Renal cortical epithelial cell (primary cell): ENCODE measurements at places on chromosomes 6 and 20.

GRCh38 chr6:141017941-141018340 is 1114.8 kb upstream of the GJE1 start:
- DNase-seq, result no peak

DNA sequence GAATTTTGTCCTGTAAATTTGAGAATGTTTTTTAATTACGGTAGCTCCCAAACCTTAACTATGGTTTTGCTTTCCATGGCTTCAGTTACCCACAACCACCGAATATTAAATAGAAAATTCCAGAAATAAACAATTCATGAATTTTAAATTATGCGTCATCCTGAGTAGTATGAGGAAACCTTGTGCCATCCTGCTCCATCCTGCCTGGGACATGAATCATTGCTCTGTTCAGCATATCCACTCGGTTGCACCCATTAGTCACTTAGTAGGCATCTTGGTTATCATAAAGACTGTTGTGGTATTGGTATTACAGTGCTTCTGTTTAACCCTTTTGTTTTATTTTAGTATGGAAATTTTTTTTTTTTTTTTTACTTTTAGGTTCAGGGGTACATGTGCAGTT is 39.7 kb downstream of the KCNS1 start:
- peak; percentile 97 for DNase-seq

DNA sequence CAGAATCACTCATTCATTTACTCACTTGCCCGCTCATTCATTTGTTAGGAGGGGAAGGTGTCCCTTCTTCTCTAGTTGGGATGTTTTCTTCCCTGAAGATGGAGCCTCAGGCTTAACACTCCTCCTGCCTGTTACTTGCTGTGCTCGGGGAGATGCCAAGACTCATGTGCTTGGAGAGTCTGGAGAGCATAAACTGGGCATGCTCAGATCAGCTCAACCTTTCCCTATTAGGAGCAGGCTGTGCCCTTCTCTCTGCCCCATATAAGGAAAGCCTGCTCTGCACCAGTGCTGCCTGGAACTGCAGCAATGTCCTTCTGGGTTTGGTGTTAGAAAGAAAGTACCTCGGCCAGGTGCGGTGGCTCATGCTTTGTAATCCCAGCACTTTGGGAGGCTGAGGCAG is 18.0 kb upstream of the UBE2V1 start:
- no peak for DNase-seq

GRCh38 chr6:12289365-12289919 is 719 bp upstream of the EDN1 start:
- peak; percentile 67 for DNase-seq
